ENCODE measurements at places on chromosomes 2 and 18.

- DNase-seq, result no peak
Measured at GRCh38 chr2:18373664-18374063, 186.8 kb downstream of the RDH14 start.

GRCh38 chr18:31244771-31245394, 73.1 kb upstream of the DSG1 start:
- no peak for DNase-seq

DNA sequence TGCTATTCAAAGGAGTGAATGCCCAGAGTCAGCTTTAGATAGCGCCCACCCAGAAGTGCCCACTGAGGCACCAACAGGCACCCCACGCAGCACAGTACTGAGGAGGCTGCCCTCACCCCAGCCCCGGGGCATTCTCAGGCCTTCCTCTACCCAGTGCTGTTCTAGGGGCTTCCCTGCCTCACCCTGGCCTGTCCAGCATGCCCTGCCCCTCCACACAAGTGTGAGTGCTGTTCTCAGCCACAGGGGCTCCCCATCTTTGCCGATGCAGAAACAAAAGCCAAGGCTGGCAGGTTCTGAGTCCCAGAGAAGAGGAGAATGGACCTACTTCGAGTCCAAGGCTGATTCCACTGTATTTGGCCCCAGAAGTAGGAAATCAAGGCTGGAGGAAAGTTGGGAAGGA, 15.8 kb downstream of the BIN1 start:
- DNase-seq, result no peak

GRCh38 chr2:194260185-194260584, 1396.8 kb upstream of the SLC39A10 start:
- no peak for DNase-seq

DNA sequence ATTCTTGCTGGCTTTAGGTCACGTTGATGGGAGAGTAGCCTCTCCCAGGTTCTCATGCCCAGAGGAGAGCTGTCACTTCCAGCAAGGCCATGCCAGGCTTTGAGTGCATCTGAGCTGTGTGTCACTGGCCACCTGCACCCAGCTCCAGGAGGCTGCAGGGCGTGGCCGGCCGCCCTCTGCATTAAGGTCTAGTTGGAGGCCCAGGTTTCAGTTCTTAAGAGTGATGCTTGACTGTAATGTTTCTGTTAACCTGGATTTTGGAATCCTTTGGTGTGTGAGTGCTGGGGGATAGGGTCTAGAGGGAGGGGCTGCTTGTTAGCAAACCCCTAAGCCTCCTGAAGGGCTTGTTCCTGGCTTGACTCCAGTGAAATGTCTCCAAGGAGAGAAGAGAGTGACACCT, 140.1 kb downstream of the ACOXL start:
- no peak for DNase-seq

DNA sequence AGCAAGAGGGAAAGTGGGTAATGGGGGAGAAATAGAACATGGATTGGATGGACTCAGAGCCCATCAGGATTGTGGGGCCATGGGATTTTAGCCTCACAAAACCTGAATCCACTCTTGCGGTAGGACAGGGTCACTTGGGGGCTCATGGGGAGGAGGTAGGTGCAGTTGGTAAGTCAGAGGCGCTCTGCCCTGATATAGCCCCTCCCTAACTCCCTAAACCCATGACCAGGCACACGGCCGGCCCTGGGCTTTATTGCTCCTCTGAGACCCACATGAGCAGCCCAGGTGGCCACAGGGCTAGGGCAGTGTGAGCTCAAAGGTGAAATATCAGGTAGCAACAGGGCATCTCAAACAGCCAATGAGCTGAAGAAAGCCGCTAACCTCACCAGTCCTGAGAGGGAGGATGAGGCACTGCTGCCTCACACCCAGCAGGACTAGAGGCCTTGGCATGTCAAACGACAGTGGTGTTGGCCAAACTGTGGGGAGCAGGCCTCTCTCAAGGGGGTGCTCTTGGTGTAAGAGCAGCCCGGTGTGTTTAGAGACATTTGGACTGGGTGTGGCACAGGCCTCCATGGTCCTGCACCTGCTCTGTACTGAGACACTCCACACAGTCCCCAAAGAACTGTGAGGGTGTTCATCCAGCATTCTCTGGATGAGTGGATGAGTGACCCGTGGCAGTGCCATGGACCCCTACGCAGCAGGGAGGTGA, 90.8 kb upstream of the HS6ST1 start:
- DNase-seq, result no peak

DNA sequence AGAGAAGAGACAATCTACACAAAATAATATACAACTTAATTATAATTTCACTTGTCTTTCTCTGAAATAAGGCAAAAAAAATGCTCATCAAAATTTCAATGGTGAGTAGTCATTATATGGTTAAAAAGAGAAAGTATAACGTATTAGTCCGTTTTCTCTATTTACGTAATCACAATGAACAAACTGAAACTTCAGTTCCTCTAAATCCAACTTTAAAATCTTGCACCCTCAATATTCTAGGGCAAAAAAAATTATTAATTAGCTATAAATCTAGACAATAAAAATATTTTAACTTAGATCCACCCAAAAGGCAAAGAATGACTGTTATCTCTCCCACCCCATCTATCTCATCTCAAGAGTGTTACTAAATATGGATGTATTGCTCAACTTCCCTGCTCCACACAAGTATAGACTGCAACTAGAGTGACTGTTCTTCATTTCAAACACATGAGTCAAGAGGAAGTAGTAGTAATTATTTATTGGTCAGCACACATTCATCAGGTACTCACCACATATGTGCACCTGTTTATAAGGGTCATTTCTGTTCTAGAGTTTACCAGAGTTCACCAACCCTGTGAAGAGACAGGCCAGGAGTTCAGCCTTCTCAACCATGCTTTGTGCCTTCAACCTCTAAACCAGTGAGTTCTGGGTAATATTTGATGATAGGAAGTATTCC, 36.4 kb downstream of the STK39 start:
- no peak for DNase-seq

GRCh38 chr2:72340665-72341064, 193.0 kb upstream of the CYP26B1 start:
- no peak for DNase-seq

GRCh38 chr2:233844064-233844807, 10.1 kb downstream of the HJURP start:
- no peak for DNase-seq

- no peak for DNase-seq
Measured at GRCh38 chr2:58039170-58039611, 7.4 kb upstream of the VRK2 start.

GRCh38 chr2:190553254-190553653, 18.7 kb upstream of the NEMP2 start:
- DNase-seq, result no peak

DNA sequence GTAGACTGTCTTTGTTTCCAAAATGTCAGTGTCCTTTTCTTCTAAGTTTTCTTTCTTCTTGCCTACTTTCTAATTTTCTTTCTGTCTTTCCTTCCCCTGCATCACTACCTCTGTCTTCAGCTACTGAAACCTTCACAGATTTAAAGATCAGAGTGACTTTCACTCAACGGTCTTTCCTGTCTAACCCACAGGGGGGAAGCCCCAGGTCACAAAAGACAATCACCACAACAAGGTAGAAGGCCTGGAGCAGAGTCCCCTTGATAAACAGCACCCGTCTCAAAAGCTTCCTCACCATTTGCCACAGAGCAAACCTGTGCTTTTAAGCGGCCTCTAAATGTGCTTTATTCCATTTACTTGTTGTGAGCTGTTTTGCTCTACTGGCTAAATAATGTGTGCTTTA, 665.4 kb downstream of the BCL11A start:
- peak; percentile 5 for DNase-seq

DNA sequence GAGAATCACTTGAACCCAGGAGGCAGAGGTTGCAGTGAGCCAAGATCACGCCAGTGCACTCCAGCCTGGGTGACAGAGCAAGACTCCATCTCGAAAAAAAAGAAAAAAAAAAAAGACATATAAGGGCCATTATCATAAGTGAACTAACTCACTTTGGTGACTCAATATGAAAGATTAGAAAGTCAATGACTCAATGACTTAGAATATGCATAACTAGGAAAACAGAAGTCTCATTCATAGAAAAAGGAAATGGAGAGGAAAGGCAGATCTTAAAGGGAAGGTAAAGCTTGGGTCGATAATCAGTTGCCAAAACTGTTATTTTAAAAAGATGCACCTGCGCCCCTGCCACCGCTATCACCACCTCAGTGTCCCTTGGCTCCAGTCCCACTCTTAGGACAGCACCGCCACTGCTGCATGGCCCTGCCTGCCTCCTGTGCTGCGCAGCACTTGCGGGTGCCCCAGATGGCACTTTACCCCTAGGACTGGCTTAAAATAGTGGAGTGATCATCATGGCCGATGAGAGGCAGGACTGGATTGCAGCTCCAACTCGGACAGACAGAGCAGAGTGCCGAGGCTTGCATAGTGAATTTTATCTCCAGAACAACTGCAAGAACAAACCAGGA, 54.7 kb downstream of the INO80D start:
- no peak for DNase-seq

DNA sequence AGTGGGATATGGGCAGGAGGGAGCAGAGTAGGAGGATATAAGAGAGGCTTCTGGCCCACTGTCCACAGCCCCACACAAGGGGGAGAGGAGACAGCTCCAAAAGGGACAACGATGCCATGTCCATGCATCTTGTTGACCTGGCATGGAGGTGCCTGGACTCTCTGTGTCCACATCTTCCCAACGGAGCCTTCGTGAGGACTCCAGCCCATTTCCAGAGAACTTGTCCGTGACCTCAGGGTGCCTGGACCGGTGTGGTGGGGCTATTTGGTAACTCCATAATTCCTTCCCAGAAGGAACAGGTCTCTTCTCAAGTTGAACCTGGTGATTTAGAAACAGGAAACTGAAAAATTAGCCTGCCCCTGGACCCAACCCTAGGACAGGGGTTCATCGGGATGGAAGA, 133.9 kb downstream of the CYP26B1 start:
- no peak for DNase-seq

DNA sequence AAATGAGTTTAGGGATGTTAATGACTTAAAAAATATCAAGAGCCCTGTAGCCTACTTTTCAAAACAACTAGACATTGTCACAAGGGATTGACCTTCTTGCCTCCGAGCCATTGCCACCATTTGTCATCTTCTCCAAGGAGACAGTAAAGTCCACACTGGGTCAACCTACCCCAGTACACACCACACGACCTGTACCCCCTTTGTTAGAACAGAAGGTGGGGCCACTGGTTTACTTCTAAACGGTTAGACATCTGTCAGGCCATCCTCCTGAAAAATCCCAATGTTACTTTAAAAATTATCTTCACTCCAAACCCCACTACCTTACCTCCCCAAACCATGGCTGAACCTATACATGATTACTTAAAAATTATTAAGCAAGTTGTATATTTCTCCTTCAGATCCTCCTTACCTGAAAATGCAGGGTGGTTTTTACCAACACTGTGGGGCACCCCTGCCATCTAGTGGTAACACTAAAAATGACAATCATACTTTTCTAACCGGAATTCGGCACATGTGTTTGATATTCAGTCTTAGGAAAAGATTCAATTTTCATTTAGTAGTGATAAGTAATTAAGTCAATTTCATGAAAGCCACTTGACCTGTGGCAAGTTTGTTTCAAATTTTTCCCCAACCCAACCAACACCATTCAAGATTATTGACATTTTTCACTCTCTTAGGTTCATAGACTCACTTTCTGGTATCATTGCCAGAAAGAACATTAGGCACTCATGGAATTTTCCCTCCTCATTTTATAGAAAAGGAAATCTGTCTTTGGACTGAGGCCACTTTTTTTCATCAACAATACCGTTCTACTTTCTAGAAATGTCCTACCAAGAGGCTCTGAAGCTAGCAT, 265.3 kb upstream of the PKDCC start:
- no peak for DNase-seq

DNA sequence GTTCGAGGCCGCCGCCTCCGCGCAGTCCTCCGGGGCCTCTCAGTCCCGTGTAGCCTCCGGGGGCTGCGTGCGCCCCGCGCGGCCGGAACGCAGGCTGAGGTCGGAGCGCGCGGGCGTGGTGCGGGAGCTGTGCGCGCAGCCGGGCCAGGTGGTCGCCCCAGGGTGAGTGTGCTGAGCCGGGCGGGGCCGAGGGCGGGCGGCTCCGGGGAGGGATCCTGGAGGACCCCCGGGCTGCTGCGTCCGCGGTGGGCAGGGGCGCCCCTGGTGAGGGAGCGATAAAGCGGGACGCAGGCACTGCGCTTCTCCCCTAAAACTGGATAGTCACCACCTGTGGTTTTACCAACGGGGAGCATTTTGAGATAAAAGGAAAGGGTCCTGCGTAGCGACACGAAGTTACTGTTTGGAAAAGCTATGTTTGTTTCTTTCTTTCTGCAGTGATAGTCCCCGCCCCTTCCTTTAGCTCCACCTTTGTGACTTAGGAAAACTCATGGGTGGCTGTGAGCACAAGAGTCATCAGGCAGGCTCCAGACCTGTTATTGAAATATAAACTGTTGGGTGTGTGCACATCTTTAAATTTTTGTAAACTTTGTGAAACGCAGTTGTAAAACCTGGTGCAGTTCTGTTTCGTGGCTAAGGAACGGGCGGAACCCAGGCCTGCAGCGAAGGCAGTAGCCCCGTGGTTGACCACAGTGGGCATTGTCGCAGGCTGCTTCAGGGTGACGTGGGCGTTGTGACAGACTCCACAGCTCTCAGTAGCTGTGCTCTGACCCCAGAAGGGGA, 687 bp downstream of the CTDP1 start:
- peak; percentile 49 for DNase-seq

- peak; percentile 53 for DNase-seq
Measured at GRCh38 chr2:12502759-12503158, 214.0 kb upstream of the TRIB2 start.

GRCh38 chr2:95353613-95354468, 48.7 kb upstream of the FAHD2A start:
- no peak for DNase-seq

- DNase-seq, result no peak
Measured at GRCh38 chr18:58252166-58252565, 208.1 kb downstream of the NEDD4L start.

DNA sequence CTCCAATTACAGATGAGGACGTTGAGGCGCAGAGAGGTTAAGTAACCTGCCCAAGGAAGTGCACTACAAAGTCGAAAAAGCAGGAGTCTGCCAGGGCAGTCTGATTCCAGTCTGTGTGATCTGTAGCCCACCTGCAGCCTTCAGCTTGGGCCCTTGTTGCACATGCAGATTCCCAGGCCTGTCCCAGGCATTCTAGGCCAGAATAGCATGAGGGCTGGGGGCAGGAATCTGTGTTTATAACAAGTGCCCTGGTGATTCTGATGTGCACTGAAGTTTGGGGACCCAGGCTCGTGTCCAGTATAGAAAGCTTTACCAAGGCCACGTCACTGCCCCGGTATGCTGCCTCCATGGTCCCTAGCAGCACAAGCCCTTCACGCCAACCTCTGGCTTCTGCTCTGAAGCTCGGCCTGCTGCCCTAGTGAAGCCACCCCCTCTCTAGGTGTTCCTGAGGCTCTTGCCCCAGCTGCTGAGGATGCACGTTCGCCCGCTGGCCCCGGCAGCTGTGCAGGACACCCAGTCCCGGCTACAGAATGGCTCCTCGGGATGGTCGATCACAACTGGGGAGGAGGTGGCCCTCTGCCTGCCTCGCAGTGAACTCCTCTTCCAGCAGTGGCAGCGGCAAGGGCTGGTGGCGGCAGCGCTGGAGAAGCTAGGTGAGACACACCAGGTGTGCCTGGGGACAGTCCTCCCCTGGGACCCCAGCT, 4.6 kb downstream of the CHRNG start:
- no peak for DNase-seq

GRCh38 chr2:145221516-145221915, 701.6 kb upstream of the ZEB2 start:
- DNase-seq, result no peak

Measured in stimulated activated CD4-positive, alpha-beta T cell treated with anti-CD3 and anti-CD28 coated beads, Interleukin-2, amount 100 ng/mL, for 4 hours (primary cell).